ENCODE measurements at places on chromosomes 12 and 14.

GRCh38 chr14:24993631-24994030, 56.3 kb downstream of the STXBP6 start:
- DNase-seq, result no peak

DNA sequence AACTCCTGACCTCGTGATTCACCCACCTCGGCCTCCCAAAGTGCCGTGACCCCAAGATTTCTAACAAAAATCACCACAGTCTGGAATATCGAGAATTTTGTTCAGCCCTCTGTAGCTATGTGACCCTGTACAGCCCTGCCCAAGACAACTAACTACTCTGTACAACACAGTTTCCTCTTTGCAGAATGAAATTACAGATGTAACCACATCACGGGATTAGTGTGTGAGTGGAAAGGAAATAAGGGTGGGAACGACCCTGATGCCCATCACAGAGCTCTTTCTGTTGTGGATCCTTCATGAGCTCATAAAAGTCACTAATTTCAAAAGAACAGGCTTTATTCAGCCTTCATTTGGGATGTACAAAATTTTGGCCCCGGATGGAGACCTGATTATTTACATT, 50.5 kb upstream of the KRR1 start:
- no peak for DNase-seq

GRCh38 chr14:105944632-105945610, 418.5 kb downstream of the TMEM121 start:
- DNase-seq, result no peak

- DNase-seq, result no peak
These were observed 32.0 kb downstream of the CHGA start for GRCh38 chr14:92954933-92955332.

DNA sequence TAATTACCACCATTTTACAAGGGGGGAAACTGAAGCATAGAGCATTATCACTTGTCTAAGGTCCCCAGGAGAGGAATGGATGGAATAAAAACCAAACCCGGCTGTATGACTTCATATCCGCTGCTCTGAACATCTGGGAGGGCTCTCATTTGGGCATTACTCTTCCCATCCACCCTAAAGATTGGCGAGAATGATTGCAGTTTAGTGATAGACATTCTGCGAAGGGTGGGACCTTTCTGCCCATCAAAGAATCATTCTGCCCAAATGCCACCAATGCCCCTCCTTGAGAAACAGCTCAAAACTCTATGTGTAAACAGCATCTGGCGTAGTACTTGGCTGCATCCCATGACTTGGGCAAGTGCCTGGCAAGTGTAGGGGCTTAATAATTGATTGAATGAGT, 11.6 kb downstream of the CHST11 start:
- no peak for DNase-seq

GRCh38 chr12:32397696-32398095, 1.7 kb upstream of the FGD4 start:
- DNase-seq, result no peak

DNA sequence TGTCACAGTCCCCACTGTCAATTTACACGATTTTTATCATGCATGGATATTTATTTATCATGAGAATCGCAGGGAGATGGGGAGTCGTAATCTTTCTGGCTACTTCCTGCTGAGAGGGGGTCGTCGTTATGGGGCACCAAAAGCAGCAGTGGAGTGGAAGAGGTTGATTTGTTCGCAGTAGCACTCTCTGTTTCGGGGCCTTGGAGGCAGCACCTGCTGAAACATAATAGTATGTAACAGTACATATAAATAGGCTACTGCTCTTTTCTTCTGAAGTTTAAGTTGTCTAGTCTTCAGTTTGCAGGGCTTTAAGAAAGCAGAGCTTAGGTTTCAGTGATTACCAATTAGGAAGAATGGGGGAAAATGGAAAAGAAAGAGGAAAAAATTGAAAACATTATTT, 3.8 kb downstream of the SOAT2 start:
- no peak for DNase-seq

DNA sequence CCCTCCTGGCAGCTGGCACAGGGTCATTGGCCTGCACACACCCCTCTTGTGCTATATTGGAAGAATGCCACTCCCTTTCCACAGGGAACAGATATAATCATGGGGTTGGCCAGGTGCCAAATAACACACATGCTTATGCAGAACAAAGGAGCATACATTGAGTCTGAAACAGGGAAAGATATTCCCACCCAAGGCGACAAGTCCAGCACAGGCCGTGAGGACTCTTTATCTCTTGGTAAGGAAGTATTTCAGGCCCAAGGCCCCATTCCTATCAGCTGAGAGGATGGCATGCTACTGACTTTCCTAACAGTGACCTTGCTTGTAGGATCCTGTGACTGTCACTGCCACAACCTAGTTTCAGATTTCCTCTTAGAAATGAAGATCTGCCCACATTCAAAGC, 59.0 kb upstream of the STXBP6 start:
- no peak for DNase-seq

GRCh38 chr12:108337235-108338223, 1.6 kb downstream of the CMKLR1 start:
- no peak for DNase-seq

- DNase-seq, result no peak
These were observed 8.9 kb downstream of the MAP4K5 start for GRCh38 chr14:50523271-50524041.

DNA sequence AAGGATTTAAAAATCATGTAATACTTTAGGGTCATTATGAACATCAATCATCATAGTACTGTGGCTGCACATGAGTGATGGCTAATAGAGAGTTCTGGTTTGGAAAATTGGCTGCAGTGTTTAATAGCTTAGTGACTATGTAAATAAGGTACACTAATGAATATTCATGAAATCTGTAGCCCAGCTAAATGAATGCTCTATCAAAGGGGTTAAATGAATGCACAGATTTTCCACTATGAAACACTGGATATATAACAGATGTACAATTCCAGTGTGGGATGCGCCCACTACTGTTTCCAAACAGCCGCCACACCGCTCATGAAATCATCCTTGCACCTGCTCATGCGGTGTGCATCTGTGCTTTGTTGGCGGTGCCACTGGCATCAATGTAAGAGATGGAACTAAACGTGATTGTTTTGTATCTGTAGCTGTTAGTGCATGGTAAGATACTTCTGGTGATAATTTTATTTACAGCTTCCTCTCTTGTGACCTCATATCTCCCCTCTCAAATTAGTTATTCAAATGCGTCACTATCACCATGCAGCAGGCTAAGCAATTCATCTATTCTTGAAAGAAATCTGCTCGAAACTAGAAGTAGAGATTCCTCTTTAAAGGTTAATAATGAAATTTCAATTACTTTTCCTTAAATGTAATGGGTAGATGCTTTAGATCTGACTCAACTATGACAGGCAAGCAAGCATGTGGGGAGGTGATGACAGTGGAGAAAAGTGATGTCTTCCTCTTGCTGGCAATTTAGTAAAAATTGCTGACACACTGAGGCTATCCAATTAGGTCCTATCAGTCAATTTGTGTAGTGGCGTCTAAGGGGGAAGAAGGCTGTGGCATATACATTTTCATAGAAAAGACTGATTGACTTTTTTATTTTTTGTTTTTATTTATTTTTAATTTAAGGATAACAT, 433.6 kb downstream of the AEBP2 start:
- no peak for DNase-seq

GRCh38 chr14:68403191-68404145, 389.4 kb downstream of the ZFP36L1 start:
- DNase-seq, result no peak

DNA sequence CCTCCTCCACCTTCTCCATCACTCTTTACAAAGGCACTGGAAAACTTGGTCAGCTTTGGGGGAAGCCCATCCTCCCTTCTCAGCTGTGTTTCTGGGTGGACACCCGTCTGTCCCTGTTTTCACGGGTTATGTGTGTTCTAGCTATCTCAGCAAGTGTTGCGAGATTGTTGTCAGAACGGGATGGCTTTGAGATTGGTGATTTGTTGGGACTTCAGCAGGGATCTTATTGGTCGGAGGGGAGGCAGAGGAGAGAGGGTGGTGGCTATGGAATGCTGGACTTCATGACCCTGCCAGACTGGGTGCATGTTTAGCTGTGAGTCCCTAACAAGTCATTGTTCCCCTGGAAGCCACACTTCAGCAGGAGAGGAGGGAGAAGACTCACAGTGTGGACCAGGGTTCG, 2.1 kb downstream of the USP5 start:
- no peak for DNase-seq

DNA sequence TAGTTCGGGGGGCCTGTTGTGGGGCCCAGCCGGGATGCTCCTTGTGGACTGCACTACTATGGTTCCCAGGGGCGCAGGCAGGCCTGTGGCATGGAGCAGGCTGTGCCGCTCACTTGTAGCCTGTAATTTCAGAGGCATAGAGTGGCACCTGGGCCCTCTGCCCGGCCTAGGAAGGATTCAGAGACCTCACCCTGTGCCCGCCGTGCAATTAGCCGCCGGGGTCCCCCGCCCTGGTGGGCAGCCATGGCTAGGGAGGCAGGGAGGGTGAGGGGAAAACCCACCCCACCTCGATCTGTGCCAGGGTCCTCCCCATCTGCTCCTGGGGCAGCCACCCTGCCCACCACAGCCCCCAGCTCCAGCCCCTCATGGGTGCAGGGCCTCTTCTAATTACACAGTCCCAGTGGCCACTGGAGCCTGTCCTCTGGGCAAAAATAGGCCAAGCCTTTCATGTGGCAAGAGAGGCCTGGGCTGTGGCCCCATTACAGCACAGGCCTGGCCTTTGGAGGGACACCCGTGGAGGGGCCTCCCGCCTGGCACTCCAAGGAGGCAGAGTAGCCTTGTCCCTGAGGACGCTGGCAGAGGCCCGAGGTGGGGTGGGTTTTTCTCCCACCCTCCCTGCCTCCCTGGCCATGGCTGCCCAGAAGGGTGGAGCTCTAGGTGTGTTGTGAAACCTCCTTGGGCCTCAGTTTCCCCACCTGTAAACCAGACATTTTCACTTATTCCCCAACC, 5.3 kb upstream of the TMEM119 start:
- no peak for DNase-seq

DNA sequence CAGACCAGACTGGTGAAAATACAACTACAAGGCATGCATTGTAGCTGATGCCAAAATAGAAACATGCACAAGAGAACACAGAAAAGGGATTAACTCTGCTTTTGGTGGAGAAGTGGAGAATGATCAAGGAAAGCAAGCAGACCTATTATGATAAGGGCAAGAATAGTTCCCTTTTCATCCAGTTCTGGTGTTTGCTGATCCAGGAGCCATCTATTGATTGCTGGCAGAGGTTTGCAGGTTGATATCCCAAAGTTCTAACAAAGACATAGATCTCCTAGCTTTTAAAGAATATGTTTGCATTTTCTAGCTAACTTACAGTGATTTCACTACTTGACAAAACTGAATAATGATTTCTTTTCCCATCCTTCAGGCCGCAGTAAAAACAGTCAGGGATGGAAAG, 166.2 kb upstream of the CDKN3 start:
- no peak for DNase-seq

- DNase-seq, result no peak
These were observed 212.5 kb upstream of the DDHD1 start for GRCh38 chr14:53365486-53366130.

- DNase-seq, result no peak
These were observed 77.5 kb downstream of the PELI2 start for GRCh38 chr14:56195704-56196103.

DNA sequence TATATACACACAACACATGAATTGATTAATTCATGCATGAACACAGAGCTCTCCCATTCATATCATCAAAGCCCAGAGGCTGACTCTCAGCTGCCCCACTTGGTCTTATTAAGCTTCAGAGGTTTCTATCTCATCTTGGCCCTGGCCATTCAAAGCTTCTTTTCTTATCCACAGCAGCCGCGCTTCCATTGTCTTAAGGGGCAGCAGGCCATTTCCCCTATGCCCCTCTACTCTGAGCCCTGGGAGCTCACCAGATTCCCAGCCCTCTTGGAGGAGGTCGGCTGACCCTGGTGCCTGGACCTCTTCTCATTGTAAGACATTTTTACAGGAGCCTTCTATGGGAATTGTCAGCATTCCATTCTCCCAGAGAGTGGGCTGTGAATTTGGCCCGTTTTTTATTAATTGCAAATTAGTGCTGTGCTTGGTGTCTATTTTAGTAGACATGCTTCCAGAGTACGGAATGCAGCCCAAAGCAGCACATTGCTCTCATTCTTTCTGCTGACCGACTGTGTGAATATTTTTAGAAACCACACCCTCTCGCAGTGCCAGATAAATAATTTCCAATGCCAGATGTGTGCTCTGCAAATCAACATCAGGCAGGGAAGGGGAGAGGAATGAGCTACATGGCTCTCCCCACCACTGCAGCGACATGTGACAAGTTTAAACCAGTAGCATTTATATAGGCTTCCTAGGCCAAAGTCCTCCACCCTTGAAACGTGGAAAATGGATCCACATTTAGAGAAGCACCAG, 58.5 kb downstream of the NUAK1 start:
- DNase-seq, result no peak

GRCh38 chr14:39861229-39861600, 429.0 kb upstream of the FBXO33 start:
- no peak for DNase-seq

GRCh38 chr12:101885912-101886561, 8.7 kb downstream of the DRAM1 start:
- no peak for DNase-seq

GRCh38 chr14:75277008-75277814, 1.4 kb upstream of the FOS start:
- DNase-seq, result no peak

DNA sequence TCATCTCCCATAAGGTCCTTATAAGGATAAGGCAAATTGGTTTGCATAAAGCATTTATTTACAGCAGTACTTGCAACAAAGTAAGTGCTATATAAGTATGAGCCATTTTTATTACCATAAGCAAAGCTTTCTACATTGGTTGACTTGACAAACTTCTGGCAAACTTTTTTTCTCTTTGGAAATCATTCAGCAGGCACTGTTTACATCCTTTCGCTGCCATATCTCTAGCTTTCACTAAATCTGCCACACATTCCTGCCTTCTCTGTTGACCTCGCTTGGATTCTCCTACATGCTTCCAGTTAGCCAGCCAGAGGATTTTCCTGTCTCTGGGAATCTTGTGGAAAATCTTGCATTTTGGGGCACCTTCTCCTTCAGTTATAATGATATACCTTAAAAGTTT, 21.8 kb upstream of the HDAC7 start:
- DNase-seq, result no peak

GRCh38 chr12:90972226-90972625, 17.2 kb upstream of the CCER1 start:
- DNase-seq, result no peak

DNA sequence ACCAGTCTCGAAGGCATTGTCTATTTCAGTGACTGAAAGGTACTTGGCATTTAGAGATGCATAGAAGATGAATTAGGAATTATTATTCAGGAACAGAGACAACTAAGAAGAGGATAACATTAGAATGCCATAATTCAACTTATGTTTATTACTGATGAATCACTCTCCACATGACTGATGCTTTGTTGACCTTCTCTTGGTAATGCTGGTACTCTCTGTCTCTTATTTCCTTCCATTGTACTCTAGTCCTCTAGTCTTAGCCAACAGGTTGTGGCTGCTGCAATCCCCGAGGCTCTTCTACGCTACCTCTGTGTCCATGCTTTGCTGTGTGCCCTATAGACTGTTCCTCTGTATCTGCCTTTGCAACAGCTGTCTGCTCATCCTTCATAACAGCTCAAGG, 652.9 kb downstream of the NRXN3 start:
- DNase-seq, result no peak

Data from D721Med (cell line).